ENCODE measurements at places on chromosomes 5 and 9.

DNA sequence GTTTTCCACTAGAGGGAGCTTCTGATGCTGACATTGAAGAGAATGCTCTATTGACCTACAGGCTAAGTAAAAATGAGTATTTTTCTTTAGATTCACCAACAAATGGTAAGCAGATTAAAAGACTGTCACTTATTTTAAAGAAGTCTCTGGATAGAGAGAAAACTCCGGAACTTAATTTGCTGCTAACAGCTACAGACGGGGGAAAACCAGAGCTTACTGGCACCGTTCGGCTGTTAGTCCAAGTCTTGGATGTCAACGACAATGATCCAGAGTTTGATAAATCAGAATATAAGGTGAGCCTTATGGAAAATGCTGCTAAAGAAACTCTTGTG, 764 bp downstream of the PCDHA11 start:
- no peak for DNase-seq

- no peak for DNase-seq
These were observed 91.1 kb upstream of the TBCA start for GRCh38 chr5:77867194-77867691.

DNA sequence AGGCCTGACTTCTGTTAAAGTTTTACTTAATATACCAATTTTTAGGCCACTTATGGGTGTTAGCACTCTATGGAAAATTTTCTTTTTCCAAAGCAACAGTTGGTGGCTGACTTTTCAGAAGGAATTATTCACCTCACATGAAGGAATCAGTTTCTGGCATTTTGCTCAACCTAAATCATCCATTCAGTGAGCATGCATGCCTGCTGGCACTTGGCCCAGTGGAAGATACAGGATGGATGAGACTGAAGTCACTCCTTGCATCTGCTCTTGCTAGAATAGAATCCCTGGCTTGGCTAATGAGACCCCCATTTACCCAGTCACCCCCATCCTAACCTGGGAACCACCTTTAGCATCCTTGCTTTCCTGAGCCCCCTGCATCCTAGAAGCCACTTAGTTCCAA, 131.7 kb downstream of the WDR41 start:
- DNase-seq = no peak

GRCh38 chr5:137217599-137218200, 281.4 kb downstream of the SPOCK1 start:
- DNase-seq = no peak

DNA sequence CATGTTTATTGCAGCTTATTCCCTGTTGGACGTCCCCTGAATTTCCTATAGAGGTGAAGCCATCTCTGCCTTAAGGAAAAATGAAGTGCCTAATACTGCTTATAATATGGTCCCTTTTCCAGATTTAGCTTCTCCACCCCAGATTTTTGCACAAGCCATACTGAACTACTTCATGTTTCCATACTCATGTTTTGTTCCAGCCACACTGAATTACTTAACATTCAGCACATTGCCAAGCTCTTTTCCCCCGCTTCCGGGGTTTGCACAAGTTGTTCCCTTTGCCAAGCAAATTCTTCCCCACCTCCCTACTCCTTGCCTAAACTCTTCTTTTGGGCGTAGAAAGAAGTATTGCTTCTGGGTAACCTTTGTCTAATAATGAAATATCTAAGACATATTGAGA, 1.7 kb upstream of the CNTRL start:
- DNase-seq = no peak

- no peak for DNase-seq
These were observed 16.2 kb downstream of the PHF2 start for GRCh38 chr9:93592643-93593021.

- DNase-seq = no peak
These were observed 278.4 kb upstream of the IRX1 start for GRCh38 chr5:3317051-3317795.

GRCh38 chr5:53425687-53426511, 54.5 kb upstream of the FST start:
- no peak for DNase-seq

DNA sequence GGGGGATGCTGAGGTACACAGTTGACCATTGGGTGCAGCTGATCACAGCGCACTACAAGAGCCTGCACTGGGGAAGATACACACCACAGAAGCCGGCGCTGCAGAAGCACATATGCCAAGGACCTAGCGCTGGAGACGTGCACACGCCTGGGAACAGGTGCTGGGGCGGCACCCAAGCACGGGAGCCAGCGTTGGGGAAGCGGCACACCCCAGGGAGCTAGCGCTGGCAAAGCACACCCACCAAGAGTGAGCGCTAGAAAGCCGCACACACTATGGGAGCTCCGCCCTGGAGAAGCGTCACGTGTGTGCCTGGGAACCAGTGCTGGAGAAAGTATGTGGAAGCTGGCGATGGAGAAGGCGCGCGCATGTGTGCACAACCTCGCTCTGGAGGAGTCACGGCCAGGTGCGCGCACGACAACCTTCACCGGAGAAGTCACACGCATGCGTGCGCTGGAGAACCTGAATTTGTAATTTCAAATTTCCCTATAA, 4.5 kb downstream of the FANCC start:
- DNase-seq = no peak

- no peak for DNase-seq
These were observed 105.5 kb upstream of the PRLR start for GRCh38 chr5:35335752-35336151.

GRCh38 chr5:161372682-161373344, 173.7 kb downstream of the GABRB2 start:
- DNase-seq = no peak

- DNase-seq = no peak
These were observed 127.1 kb downstream of the GOLPH3 start for GRCh38 chr5:32047056-32047455.

DNA sequence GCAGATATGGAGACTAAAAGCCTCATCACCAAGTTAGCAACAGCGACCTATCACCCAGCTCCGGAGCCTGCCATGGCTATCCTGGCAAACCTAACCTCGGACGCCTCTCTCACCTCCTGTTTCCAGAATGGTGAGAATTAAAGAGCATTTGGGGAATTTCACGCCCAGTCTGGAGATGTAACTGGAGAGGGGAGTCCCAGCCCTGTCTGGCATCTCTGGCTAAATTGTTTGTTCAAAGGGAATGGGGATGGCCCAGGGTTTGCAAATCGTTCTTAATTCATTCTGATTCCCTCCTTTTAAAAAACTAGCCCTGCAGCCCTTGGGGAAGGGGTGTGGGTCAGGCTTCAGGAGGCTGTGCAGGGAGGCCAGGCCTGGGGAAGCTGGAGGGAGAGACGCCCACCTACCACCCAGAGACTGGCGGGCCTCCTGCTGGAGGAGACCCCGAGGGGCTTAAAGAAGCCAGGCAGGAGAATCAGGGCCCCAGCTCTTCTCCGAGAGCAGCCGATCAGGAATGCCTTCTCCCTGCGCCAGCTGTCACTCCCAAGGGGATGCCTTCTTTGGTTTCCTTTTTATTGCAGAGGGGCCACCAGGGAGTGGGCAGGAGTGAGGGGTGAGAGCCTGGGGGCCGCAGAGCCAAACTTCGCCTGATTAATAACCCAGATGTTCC, 964 bp upstream of the COL5A1 start:
- DNase-seq = no peak
